ENCODE measurements at places on chromosomes 11 and 22. TPM values are rescaled to one million over a fixed set of nuclear protein-coding genes. Genes with fewer than 3 reads are reported as not detected.

The TUB gene
- total RNA-seq: 22.3 TPM

The GVQW3 gene
- total RNA-seq: 2.3 TPM

The PGAP2 gene
- total RNA-seq: 19.6 TPM

The XRRA1 gene
- 7.3 TPM for total RNA-seq

The DERL3 gene
- 2.1 TPM for total RNA-seq

The GGTLC3 gene
- not detected for total RNA-seq

The CTSW gene
- 1.1 TPM for total RNA-seq

The DDI1 gene
- not detected for total RNA-seq

All from left ventricle myocardium superior (tissue), 1 donor.